ENCODE measurements at places on chromosomes 16 and 17. TPM values are rescaled to one million over a fixed set of nuclear protein-coding genes. Genes with fewer than 3 reads are reported as not detected.
A peak's percentile ranks its signal among the peaks of the same experiment; 100 is the strongest.

DNA sequence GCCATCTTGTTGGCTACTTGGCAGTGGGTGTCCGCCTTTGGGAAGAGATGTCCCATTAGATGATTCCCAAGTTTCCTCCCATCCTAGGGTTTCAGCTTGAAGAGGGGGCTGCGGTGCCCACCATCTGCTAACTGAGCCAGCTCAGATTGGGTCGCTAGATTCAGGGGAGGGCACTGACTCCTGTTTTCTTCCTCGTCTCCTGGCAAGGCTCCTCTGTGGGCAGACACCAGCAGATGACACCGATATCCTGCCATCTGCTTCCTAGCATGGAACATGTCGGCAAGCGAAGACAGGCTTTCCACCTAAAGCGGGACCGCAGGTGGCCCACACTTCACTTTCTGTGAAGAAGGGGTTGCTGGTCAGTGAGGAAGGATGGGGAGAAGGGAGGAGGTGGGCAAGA is 27.3 kb downstream of the C17orf75 start:
- DNase-seq, result no peak

- peak; percentile 23 for DNase-seq
These were observed 338.3 kb downstream of the CA10 start for GRCh38 chr17:51820252-51820651.

- DNase-seq, result no peak
These were observed 35.3 kb downstream of the ADAMTS18 start for GRCh38 chr16:77399546-77399945.

DNA sequence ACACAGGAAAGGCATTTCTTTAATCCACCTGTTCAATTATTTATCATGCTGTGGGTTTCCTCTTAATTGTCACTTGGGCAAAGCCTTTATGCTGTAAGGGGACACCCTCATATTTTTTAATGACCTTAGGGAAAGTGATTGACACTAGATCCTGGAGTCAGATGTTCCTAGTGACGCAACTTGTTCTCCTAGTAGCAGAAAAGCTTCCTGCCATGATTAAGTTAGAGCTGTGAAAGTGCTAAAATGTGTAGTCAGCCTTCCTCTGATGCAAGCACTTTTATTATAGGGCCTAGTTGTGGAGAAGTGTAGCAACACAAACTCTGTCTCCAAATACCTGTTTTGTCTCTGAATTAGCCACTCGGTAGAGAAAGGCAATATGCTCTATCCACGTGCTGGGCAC is 12.3 kb downstream of the TMEM100 start:
- peak; percentile 13 for DNase-seq

The MBTPS1 gene
- 103 TPM for total RNA-seq

The IL17C gene
- total RNA-seq, result not detected

The LITAFD gene
- not detected for total RNA-seq

The PIMREG gene
- 59.2 TPM for total RNA-seq

Data from Caki2 (cell line).